ENCODE measurements at places on chromosomes 7 and 10.

DNA sequence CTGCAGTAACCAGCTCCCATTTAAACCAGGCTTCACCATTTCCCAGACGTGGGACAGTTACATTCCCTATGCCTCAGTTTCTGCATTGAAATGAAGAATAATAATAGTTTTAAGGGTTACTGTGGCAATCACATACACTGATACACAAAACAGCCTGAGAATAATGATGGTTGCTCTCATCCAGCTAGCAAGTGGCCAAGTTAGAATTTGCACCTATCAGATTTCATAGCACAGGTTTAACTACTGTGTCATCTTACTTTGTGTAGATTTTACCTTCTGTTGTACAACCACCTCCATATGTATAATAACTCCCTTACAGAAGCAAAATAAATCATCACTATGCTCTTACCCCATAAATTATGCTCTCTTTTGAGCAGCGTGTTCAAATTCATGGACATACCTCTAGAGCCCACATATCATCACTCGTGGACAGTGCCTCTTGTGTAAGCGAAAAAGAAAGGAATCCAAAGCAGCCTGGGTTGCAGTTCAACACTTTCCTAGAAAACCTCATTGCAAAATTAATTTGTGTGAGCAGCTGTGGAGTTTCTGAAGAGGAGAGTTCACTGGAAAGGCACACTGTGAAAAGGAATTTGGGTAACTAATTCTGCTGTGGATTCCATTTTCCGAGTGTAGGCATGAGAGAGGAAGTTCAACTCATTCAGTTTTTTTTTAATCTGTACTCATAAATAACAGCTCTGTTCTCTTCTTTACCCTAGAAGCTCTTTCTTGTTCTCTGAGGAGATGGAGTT, 492.5 kb downstream of the ARL4A start:
- DNase-seq: no peak

DNA sequence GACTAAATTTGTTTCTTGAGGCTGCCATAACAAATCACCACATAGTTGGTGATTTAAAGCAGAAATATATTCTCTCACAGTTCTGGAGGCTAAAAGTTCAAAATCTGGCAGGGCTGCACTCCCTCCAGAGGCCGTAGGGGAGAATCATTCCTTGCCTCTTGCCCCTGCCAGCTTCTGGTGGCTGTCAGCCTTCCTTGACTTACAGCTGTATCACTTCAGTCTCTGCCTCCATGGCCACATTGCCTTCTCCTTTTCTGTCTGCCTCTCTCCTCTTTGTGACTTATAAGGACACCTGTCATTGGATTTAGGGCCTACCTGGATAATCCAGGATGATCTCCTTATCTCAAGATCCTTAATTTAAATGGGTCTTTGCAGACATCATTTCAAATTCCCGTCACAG, 5.8 kb upstream of the LRRC4 start:
- no peak for DNase-seq

DNA sequence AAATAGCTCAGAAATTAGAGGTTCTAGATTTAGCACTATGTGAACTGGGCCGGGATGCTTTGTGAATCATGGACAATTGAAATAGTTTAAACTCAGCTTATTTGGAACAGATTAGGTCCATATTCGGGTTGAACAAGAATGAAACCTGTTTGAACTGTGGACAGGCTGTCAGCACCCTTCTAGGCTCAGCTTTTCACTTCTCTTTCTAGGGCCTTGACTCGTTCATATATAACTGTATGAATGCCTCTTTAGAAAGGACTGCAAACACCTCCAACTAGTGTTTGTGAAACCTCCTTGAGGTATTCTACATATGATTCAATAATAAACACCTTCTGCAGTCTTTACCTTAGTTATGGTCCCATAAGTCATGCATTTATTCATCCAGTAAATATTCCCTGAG, 115.6 kb downstream of the REEP3 start:
- DNase-seq: peak; percentile 44

GRCh38 chr10:62454687-62455397, 80.7 kb downstream of the ZNF365 start:
- no peak for DNase-seq

GRCh38 chr7:70027867-70028266, 429.6 kb downstream of the AUTS2 start:
- DNase-seq: no peak

- no peak for DNase-seq
Measured at GRCh38 chr10:67107670-67108069, 181.8 kb downstream of the LRRTM3 start.

- DNase-seq: no peak
Measured at GRCh38 chr7:8263048-8263447, 1.1 kb upstream of the ICA1 start.

DNA sequence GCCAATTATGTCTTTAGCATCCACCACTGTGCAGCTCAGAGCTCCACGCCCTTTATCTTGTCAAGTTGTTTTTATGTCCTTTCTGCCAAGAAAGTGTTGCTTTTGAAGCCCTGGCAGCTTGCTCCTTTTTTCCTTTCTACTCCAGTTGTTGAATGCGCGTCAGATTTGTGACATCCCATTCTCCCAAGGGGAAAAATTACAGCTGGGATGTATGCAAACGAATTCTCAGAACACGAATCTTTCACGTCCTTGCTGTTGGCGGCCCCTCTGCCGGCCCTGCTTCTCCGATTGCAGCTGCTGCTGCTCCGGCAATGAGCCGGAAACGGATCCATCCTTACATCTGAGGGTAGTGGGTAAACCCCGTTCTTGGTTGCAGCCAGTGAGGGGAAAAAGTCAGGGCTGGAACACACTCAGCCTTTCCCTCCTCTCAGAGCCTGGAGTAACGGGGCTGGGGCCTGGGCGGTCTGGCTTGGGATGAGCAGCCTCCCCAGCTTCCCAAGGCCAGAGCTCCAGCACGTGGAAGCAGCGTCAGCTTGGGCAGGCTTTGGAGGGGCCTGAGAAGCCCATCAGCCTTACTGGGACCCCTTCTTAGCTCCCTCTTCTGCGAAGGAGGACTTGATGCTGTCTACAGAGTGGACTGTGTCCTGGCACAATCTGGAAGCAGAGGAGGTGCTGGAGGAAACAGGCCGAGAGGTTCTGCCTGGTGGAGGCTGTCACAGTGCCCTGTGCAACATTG, 79.0 kb upstream of the CHST15 start:
- no peak for DNase-seq

Data from GM12865 (cell line).